Activated CD4-positive, alpha-beta T cell treated with anti-CD3 and anti-CD28 coated beads, Interleukin-2, amount 50 U/mL, for 48 hours (primary cell): ENCODE measurements at places on chromosomes 11 and 22.

DNA sequence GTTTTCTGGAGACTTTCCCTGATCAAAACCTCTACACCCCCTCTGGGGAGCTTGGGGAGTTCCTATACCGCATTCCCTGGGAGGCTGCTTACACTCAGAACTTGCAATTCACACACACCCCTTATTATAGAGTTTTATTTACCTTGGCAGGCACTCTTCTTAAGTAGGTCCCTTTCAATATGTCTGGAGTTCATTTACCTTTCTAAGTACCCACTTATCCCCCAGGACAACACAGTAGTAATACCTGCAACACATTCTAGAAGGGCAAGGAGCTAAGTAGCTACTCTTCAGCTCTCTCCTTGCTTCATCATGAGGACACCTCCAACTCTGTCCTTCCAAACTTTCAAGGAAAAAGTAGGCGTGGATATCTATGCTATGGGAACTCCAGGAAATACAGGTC lies 127.8 kb upstream of the ANO3 start:
- no peak for DNase-seq

DNA sequence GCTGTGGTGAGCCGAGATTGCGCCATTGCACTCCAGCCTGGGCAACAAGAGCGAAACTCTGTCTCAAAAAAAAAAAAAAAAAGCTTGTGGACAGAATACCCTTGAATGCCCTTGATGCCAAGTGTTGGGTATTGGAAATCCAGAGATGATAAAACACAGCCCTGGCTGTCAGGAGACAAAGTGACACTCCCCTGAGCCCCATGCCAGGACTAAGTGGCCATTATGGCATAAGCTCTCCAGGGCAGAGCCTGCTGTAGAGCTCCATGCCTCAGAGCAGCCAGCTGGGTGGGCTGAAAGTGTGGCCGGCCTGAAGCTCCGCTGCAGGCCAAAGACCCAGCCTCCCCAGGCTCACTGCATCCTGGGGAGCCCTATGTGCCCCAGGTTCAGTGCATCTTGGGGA lies 4.9 kb downstream of the RNF215 start:
- DNase-seq: no peak

GRCh38 chr11:23730307-23730998 lies 766.4 kb upstream of the LUZP2 start:
- DNase-seq: no peak

- DNase-seq: peak; percentile 4
Measured at GRCh38 chr22:33920197-33920540, at the start of gene LARGE1. Gene LARGE1, minus strand, starts transcription at chr22:33920476.

DNA sequence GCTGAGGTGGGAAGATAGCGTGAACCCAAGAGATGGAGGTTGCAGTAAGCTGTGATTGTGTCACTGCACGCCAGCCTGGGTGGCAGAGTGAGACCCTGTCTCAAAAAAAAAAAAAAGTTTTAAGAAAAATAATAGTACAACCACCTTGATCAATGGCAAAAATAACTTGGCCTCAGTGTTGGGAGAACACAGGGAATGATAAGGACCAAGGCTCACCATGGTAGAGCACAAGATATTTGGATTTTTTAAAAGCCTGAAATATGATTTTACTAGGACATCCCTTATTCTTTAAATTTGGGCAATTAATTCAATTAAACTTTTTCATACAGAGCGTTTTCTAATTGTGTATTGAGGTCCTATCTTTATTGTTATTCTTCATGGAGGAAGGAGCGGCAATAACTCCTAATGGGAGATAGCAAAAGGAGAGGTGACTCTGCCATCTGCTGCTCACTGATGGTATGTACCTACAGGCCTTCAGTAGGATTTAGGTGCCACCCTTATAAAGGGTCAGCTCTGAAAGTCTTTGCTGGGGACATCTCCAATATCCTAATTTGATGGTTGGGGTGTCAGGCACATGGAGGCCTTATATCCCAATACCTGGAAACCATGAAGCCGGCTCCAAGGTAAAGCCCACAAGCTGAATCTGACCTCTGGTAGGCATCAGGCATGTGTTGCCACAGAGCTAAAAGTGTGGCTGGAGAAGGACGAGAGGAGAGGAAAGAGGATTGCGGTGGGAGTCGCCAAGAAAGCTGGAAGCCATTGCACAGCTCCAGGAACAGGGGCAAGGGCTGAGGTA lies 21.9 kb upstream of the POLD3 start:
- DNase-seq: peak; percentile 33

DNA sequence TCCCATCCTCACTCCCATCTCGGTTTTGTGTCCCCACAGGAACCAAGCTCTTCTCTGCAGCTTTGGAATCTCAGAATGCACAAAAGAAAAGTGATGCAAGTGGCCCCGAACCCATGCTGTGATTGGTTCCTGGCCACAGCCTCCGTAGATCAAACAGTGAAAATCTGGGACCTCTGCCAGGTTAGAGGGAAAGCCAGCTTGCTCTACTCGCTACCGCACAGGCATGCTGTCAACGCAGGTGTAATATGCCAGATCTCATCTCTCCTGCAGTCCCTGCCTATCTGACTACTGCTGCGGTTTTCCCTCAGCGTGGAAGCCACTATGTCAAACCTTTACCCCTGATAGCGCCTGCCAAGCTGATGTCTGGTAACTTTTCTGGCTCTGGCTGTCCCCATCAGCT lies 200.5 kb upstream of the LRRC4C start:
- DNase-seq: no peak

GRCh38 chr11:102427068-102427467 lies 25.5 kb downstream of the TMEM123 start:
- no peak for DNase-seq

- no peak for DNase-seq
Measured at GRCh38 chr22:46454504-46455269, 82.7 kb downstream of the CELSR1 start.

- peak; percentile 75 for DNase-seq
Measured at GRCh38 chr11:14905104-14906033, 13.3 kb upstream of the CYP2R1 start.

DNA sequence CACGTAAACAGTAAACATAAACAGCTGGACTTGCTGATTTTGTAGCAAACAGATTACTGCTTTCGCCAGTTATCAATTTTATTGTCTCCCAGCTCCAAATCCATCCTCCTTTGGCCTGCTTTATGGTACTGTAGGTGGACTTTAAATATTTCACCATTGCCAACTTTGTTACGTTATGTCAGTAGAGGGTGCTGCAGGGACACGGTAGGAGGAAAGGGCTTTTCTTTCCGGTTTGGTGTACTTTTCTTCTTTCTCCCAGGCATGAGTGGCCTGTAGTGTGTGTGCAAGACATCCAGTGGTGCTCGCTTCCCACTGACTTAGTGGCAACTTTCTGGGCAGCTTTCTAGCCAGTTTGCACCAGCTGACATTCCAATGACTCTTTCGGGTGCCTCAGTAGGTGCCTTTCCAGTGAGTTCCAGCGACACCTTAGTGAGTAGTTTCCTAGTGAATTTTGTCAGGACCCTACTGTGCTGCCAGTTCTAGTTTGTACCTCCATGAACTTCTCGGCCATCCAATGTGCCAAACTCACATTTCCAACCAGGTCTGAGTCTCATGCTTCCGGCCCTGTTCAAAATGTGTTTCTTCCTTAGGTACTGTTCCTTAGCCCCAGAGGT lies 267.6 kb upstream of the TENM4 start:
- no peak for DNase-seq

GRCh38 chr11:92776676-92777075 lies 192.8 kb upstream of the MTNR1B start:
- no peak for DNase-seq

DNA sequence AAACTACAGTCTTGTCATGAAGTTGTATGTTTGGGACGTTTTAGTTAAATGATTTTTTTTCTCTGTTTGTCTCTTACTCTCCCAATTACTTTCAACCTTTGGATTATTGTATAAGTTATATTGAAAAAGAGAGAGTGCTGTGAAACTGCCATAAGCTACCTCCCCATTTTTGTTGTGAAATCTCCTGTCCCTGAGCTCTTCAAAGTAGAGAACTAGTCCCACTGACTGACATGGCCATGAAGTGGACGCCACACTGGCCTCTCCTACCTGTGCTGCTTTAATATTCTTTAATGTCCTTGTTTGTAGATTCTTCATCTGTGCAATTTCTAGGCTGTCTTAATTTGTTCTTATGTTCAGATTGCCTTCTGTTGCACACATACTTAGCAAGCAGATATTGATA lies 56.3 kb downstream of the PPFIA1 start:
- no peak for DNase-seq

- DNase-seq: no peak
Measured at GRCh38 chr11:78906566-78906965, 331.9 kb upstream of the NARS2 start.

GRCh38 chr11:85539029-85539689 lies 88.0 kb downstream of the DLG2 start:
- DNase-seq: no peak

DNA sequence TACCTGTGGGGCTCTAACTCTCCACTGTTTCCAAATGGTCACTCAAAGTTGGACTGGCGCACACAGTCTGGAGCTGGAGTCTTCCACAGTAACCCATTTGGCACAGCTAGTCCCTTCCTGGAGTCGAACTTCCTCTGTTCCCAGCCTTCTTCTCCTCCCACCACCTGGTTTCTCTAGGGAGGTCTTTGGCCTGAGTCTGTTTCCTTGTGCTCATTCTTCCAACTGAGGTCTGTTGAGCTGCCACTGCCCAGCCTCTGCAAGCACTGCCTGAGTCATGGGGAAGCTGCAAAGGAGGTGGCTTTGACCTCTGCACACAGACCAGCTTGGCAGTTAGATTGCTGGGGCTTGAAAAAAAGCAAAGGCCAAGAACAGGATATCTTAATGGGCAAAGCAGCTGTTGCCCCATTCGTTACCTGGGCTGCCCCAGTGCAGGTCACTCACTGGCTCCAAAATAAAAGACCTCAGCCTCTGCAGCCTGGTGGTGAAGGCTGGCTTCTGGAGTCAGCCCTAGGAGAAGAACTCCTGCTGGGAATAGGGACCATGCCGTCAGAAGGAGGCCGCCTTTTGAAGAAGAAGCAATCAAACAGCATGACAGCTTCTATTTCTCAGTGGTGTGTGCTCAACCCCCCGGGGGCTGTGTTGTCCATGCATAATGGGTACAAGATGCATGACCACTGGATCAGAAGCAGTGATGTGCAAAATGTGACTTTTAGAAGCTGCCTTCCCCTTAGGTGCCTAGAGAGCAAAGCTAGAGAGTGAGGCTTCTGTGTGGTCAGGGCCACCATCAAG lies 3.0 kb downstream of the ADAMTS15 start:
- no peak for DNase-seq

DNA sequence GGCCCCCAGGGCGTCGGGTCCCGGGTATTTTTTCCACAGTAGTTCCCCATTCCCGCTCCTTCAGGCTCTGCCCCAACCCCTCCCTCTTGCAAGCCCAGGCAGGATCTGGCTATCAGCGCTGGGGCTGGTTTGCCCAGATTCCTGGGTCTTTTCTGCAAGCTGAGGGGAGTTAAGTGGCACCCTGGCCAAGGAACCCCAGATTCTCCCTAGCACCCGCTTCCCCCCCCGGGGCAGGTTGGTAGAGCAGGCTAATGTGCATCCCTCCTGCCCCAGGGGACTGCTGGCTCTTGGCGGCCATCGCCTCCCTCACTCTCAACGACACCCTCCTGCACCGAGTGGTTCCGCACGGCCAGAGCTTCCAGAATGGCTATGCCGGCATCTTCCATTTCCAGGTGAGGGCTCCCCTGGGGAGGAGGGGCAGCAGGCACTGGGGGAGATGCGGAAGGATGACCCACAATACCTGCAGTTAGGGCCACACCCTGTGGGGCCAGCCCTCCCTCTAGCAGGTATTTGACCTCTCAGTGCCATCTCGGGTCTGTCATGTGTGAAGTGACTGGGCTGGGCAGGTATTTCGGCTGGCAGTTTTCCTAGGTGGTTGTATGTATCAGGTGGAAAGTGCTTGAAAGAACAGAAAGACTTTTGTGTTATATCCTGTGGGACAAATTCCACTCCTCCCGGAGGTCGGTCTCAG lies 1.6 kb downstream of the CAPN1 start:
- DNase-seq: no peak

DNA sequence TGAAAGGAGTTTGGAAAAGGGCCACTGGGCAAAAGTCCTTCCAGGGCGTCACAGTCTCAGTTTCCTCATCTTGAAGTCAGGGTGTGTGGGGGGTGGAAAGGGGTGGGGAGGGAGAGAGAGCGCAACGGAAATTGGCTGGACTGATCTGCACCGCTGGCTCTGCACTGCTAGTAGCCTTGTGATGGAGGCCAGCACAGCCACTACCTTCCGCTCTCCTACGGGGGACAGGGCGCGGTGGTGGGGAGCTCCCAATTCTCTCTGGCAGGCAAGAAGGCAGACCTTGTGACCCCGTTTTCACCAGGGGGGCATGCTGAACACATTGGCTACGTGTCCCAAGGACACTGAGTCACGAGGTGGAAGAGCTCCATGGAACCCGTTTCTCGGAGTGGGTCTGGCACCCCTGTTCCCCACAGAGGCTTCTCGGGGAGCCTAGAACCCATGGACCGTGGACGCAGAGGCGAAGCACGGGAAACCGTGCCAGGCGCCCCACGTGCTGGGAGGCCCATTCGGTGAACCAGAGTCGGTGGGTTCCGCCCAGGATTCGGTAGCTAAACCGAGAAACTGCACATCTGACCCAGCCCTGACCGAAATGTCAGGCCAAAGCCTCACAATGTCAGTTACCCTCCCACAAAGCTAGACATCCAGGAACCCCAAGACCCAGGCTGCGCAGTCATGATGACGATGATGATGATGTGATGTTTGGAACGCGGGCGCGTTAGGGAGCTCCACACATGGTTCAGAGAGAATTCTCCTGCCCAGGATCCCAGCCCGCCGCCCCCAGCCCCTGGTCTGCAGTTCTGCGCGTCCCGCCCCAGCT lies 28.3 kb upstream of the WNT11 start:
- DNase-seq: no peak
